ENCODE measurements at places on chromosomes 7 and 10.

- no peak for DNase-seq
Observed at GRCh38 chr10:72336259-72337038, 18.3 kb downstream of the DNAJB12 start.

DNA sequence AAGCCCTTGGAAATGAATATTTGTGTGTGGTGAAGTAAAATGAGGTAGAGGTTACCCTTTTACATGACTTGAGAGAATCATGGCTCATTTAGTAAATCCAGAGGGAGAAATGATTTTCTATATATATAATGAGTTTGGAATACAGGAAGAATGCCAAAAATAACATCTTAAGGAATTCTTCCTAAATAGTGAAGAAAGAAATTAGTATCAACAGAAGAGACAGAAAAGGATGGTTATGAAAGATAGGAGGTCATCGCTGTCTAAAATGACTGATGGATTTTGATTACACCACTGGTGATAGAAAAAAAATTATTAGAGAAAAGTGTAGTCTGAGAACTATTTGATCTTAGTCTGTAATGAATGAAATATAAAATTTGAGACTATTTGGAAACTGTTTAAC is 283.0 kb downstream of the ADK start:
- DNase-seq = no peak

GRCh38 chr7:130363026-130363847 is 17.1 kb upstream of the CPA1 start:
- no peak for DNase-seq

GRCh38 chr10:12387561-12388210 is 38.3 kb downstream of the CAMK1D start:
- no peak for DNase-seq

DNA sequence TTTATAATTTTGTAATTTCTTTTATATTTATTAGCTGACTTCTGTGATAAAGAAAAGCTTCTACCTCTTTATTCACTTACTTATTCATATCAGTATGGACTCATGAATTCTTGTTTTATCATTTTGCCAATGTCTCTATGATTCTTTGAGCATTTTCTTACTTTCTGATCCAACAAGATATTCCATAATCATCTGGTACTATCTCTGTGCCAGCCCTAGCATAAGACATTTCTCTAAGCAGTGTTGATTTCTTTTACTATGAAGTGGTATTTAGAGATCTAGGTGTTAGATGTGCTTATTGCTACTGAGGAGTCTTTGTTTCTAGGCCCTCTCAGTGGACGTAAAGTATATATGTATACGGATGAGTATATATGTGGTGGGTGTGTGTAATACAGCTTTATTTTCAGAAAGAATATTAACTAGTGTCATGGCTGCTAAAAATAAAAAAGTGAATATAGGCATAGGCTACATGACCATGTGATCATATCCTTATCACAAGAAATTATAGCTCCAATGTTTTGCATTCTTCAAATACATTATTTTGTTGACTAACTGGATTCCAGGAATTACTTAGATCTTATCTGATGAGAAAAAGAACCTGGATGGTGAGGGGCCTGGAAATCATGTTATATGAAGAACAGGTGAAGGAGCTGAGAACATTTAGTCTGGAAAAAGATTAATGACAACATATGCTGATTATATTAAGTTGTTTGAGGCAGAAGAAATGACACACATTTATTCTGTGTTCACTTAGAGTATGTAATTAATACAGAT is 13.1 kb downstream of the PHTF2 start:
- DNase-seq = no peak

- DNase-seq = no peak
Observed at GRCh38 chr10:31867646-31868045, 61.0 kb downstream of the ARHGAP12 start.

GRCh38 chr10:118534136-118534535 is 61.3 kb downstream of the PRLHR start:
- DNase-seq = no peak

DNA sequence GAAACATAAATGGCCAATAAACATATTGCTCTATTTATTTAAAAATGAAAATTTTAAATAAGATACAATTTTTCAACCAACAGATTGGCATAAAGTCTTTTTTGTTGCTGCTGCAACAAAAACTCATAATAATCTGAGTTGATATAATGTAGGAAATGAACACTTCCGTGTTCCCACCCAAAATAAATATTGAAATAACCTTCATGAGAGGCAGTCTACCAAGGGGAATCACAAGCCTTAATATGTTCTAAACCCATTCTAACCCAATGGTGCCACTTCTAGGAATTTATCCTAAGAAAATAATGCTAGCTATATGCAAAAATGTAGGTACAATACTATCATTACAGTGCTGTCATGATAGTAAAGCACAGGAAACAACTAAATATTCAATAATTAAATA is 39.1 kb downstream of the SLC25A13 start:
- DNase-seq = no peak

DNA sequence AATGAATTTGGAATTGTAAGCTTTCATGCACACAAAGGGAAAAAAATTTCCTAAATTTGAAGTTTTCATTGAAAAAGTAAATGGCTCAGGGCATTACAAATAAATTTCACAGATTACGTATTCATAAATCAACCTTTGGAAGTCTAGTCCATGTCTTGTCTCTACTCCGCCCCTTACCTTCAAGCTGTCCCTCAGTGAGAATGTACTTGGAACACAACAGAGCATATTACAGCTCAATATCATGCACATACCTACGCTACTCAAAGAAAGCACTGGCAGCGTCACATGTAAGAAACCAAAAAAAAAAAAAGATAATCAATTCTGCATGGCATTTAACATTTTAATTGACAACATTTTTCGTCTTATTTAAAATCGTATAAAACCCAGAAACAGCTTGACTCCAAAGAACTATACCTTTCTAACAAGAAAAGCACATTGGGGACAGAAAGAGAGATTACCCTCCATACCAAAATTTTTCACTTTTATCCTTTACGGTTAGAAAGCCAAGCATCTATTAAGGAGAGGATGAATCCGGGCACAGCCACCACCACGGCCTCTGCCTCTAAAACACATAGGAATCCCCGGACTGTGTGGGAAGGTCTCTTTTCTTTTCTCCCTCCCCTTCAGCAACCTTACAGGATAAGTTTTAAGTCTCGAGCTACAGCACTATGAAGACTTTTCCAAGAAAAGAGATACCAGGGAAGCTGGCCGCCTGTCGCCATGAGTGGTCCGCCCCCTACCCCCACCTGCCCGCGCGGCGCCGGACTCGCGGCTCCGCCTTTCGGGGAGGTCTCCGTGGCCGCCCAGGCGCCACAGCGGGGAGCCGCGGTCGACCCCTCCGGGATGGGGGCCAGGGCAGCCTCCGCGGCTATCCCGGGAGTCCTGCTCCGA is 1.1 kb downstream of the JMJD1C start:
- DNase-seq = no peak

- DNase-seq = no peak
Observed at GRCh38 chr7:135169141-135169963, 1.2 kb downstream of the CYREN start.

- no peak for DNase-seq
Observed at GRCh38 chr7:20190560-20191390, 26.4 kb downstream of the MACC1 start.

DNA sequence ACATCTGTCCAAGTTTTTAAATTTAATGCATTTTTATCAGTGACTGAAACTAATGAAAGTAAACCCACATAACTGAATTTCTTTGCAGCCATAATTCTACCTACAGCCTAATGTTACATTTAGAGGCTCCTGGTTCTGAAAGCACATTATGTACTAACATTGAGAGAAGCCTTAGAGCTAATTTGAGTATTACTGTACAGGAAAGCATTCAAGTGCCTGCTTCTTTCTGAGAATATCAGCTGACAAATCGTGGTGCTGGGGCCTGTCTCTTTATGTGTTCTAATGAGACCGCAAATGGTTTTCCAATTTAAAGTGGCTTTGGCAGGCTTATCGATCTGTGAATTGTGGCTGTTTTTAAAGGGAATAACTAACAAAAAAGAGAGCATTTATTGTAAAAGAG is 32.3 kb upstream of the DGKB start:
- no peak for DNase-seq

GRCh38 chr10:1545524-1545923 is 191.8 kb downstream of the ADARB2 start:
- no peak for DNase-seq

- no peak for DNase-seq
Observed at GRCh38 chr10:71082960-71083715, 129.2 kb upstream of the UNC5B start.

- DNase-seq = no peak
Observed at GRCh38 chr10:131915990-131916766, 15.4 kb downstream of the PPP2R2D start.

DNA sequence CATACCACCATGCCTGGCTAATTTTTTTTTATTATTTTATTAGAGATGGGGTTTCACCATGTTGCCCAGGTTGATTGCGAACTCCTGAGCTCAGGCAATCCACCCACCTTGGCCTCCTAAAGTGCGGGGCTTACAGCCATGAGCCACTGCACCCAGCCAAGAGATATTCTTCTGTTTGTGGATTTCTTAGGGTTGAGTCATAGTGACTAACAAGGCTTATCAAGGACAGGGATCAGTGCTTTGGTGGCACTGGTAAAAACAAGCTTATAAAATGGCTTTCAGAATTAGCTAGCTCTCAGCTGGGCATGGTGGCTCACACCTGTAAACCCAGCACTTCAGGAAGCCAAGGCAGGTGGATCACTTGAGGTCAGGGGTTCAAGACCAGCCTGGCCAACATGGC is 122.4 kb downstream of the ZNF248 start:
- no peak for DNase-seq

- DNase-seq = no peak
Observed at GRCh38 chr7:44131173-44132029, 8.1 kb upstream of the POLD2 start.

DNA sequence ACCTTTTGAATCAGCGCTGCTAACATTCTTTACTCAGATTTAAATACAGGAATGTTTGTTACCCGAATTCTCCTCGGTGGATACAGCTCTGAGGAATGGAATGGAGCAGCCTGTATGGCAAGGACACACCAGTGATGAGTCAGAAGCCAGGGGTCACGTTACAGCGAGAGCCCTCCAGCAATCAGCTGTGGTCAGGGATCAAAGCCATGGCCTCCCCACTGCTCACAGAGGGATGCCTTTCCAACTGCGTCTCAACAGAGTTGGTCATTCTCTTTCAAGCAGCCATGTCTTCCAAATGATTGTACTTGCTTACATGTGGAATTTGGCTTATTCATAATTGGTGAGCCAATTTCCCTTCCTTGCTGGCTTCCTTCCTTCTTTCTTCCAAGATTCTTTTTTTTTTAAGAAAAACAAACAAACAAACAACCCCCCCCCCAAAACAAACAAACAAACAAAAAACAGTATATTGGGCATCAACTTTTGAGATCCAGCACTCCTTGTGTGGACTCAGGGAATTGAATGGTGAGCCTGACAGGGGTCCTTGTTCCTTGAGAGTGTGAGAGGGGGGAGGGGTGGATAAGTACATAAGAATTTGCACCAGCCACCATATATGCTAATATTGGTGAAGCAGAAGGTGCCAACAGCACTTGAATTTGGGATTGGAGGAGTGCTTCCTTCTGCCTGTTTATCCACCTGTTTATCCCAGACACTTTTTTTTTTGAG is 100.2 kb downstream of the ATXN7L1 start:
- no peak for DNase-seq

GRCh38 chr10:132974886-132975830 is 32.8 kb upstream of the CFAP46 start:
- no peak for DNase-seq

DNA sequence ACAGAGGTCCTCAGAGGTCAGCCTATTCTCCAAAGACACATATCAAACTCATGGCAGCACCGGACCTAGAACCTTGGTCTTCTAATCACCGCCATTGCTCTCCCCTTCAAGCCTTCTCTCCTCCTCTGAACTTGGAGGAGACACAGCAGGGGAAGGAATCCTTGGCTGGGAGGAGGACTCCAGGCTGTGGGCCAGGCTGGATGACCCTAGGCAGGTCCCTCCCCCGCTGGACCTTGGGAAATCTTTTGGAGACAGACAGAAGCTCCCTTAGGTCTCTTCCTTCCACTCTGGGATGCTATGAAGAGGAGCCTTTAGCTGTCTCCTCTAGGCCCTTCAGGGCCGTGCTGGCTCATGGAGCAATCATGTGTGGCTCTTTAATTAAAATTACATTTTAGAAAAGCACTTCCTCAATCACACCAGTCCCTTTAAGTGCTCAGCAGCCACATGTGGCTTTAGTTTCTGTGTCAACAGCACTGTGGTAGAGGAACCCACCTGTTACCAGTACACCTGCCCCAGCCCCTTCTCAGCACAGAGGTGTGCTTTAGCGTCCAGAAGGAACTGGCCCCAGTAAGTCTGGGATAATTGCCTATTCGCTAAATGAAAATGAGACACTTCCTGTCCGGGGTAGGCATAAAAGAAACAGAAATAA is 238.2 kb downstream of the CELF2 start:
- no peak for DNase-seq

- DNase-seq = no peak
Observed at GRCh38 chr10:30765616-30766015, 136.1 kb upstream of the LYZL2 start.

DNA sequence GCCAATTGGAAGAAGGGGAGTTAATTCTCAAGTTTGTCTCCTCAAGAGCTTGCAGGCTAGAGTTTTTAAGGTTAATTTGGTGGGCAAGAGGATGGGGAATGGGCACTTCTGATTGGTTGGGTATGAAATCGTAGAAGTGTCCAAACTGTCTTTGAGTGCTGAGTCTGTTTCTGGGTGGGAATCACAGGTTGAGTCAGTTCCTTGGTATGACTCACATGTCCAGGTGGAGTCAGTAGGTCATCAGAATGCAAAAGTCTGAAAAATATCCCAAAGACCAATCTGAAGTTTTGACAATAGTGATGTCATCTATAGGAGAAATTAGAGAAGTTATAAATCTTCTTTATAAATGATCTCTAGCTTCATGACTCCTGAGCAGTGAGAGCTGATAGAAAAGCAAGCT is 1252.2 kb downstream of the REEP3 start:
- no peak for DNase-seq

GRCh38 chr10:28411648-28412047 is 108.8 kb upstream of the MPP7 start:
- no peak for DNase-seq

GRCh38 chr10:59222788-59223187 is 46.3 kb downstream of the PHYHIPL start:
- no peak for DNase-seq

Data from prostate gland (tissue), 2 donors.